ENCODE measurements at places on chromosomes 4 and X.
A peak's percentile ranks its signal among the peaks of the same experiment; 100 is the strongest.

- DNase-seq = peak; percentile 29
Observed at GRCh38 chr4:151304755-151305154, 20.6 kb downstream of the SH3D19 start.

- DNase-seq = no peak
Observed at GRCh38 chr4:10441512-10441911, 15.7 kb downstream of the ZNF518B start.

GRCh38 chrX:45747905-45748304 is 547.2 kb upstream of the DIPK2B start:
- no peak for DNase-seq

DNA sequence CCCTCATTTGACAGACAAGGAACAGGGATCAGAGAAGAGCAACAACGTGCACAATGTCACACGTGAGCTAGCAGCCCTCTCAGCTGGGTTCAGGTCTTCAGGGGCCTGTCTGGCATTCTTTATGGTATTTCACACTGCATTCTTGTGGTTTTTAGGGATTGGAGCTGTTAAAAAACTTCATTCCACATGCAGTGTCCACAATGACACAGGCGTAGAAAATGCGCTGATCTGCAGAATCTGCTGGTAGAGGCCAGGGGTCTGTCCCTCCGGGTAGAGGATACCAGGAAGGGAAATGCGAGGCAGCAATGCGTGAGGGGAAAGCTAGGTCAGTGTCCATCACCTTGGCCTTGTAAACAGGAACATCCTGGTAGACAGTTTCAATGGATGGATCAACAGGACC is 36.6 kb downstream of the MAP7D3 start:
- DNase-seq = no peak

GRCh38 chr4:133450813-133451212 is 301.7 kb downstream of the PCDH10 start:
- no peak for DNase-seq

Measured in esophagus muscularis mucosa (tissue), 4 donors.